ENCODE measurements at places on chromosomes 11 and 22. TPM values are rescaled to one million over a fixed set of nuclear protein-coding genes. Genes with fewer than 3 reads are reported as not detected.

DNA sequence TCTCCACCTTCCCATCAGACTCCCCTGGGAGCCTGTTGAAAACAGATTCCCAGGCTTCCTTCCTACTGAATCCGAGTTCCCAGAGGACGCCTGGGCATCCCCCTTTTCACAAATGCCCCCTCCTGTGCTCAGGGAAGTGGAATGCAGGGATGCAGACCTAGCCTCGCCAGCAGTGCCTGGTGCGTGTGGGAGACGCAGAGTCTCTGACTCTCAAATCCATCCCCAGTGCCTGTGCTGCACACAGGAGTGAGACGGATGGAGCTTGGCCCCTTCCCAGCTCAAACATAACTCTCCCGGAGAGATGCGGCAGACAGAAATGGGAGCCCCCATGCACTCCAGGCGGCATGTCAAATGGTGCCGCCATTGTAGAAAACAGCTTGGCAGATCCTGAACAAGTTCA, 62.6 kb downstream of the CTTN start:
- DNase-seq, result no peak

DNA sequence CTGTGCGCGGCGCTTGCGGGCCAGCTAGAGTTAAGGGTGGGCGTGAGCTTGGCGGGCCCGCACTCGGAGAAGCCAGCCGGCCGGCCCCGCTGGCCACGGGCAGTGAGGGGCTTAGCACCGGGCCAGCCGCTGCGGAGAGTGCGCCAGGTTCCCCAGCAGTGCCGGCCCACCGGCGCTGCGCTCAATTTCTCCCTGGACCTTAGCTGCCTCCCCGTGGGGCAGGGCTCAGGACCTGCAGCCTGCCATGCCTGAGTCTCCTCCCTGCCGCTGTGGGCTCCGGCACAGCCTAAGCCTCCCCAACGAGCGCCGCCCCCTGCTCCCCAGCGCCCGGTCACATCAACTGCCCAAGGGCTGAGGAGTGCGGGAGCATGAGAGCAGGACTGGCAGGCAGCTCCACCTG, 5.2 kb upstream of the PES1 start:
- no peak for DNase-seq

GRCh38 chr22:23072077-23072910, 2.0 kb downstream of the GNAZ start:
- no peak for DNase-seq

Gene RIC3
- total RNA-seq, result 16.9 TPM

DNA sequence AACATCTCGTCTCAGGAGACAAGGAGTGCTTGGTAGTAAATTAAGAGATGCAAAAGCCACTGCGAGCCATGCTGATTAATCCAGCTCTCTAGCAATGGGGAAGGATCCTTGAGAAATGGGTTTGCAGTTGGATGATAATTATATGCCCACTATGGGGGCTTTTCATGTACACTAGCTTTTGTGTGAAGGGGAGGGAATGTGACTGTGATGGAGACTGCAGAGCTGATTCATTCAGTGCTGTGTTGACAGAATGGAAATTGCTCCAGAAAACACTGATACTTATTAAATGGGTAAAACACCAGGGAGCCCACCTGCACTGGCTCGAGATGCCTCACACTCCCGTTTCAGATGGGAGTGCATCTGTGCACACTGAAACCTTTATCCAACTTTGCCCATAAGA, 37.0 kb upstream of the KIRREL3 start:
- DNase-seq, result no peak
